Stimulated activated CD4-positive, alpha-beta T cell treated with anti-CD3 and anti-CD28 coated beads, Interleukin-4, amount 100 ng/mL, for 1 hour (primary cell): ENCODE measurements at places on chromosomes 1 and 21.

DNA sequence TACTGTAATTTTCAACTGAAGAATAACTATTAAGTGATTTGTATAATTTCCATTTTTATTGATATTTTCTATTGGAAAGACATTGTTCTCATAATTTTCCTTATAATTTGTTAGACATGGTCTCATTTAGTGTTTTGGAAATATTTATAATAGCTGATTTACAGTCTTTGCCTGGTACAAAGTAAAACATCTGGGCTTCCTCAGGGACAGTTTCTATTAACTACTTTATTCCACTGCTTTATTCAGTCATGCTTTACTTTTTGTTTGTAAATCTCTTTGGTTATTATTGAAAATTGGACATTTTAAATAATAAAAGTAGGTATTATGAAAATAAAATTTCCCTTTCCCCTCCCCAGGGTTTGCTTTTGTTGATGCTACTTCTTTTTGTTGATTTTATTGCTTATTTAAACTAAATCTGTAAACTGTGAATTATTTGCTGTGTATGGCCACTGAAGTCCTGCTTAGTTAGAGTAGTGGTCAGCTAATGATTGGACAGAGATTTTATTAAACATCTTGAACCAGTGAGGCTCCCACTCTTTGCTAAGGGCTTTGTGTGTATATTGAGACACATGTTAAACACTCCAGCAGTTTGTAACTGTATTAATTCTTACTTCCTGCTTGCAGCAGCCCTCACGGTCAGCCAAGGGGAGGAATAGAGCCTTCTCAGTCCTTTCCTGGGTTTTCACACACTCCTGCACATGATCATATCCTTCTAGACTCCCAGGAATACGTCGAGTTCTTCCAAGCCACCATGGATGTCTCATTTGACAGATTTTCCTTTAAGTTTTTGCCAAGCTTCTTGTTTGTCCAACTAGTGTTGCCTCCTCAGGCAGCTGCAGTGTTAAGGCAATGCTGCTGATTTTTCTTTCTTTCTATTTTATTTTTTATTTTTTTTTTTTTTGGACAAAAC lies 994.6 kb upstream of the PRMT6 start:
- no peak for DNase-seq

- no peak for DNase-seq
These were observed 124.5 kb upstream of the GALNT2 start for GRCh38 chr1:229942501-229942900.

DNA sequence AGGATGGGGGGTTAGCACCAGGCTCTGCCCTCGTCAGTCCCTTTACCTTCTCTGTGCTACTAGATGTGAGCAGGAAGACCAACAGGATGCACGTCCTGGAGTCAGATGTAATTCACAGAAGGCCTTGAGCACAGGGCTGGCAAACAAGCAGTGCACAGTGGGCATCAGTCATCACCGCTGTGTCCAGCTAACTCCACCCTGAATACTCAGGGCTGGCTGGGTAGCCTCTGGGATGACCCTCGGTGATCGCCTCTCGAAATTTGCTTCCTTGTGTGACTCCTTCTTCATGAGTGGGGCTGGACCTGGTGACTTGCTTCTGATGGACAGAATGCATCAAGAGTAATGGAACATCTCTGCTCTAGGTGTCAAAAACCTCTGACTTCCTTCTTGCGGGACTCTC lies 92.2 kb upstream of the TMPRSS2 start:
- no peak for DNase-seq

DNA sequence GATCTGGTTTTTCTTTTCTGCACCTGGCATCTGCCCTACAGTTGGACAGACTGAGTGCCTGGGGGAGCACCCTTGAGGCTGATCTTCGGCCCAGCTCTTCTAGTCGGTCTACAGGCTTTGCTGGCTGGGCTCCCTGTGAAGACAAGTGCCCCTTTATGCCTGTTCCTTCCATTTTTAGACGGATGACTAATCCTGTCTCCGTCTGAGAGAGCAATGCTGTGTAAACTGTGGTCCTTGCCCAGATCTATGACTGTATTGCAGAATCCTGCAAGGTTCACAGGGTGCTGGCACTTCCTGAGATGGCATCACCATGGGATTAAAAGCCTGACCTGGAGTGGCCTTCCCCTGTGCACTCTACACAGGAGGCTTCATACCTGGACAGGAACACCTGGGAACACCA lies 47.6 kb upstream of the SAMD13 start:
- DNase-seq = no peak

GRCh38 chr1:11648039-11648438 lies 6.2 kb downstream of the FBXO2 start:
- DNase-seq = no peak

DNA sequence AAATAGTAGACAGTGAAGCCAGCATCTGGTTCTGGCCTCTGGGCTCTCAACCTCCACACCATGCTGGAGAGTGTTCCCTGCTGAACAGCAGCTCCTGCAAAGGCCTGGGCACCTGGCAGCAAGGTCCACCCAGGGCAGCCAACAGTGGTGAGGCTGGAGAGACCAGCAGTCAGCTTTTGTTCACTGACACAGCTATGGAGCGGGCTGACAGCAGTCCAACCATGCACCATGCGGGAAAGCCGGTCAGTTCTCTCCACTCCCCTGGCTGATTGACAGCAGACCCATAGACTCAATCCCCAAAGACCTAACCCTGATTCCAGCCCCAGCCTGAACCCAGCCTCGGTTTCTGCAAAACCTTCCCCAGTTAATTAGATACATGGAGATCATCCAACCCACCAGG lies 49.0 kb downstream of the KLHDC7A start:
- no peak for DNase-seq
